T-helper 9 cell (primary cell): ENCODE measurements at places on chromosomes 3 and 15.

DNA sequence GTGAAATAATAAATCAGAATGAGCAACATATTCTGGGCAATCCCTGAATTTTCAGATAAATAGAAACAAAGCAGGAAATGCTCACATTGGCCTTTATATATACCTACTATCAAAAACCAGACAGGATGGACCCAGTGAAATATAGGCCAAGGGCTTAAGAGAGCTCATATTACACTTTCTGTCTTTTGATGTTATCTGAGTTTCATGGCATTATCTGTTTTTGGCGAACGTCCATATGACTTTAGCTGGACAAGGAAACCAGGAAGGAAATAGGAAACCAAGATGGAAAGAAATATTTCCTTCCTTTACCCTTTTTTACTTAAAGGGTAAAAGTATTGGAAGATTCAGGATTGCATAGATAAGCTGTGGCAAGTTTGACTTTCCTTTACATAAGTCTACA lies 274.8 kb downstream of the THSD4 start:
- DNase-seq = no peak

GRCh38 chr3:187085933-187086332 lies 53.4 kb downstream of the RPL39L start:
- no peak for DNase-seq

DNA sequence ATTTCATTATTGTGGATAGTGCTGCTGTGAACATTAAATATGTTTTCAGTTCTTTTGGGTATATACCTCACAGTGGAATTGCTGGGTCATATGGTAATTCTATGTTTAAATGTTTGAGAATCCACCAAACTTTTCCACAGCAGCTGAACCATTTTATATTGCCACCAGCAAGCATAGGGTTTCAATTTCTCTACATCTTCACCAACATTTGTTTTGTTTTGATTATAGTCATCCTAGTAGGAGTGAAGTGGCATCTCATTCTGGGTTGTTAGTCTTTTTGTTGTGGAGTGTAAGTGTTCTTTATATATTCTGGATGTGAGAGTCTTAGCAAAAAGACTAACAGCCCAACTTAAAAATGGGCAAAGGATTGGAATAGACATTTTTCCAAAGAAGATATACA lies 6.0 kb downstream of the RPUSD2 start:
- DNase-seq = no peak

- no peak for DNase-seq
These were observed 11.1 kb downstream of the ANKUB1 start for GRCh38 chr3:149781211-149781610.

DNA sequence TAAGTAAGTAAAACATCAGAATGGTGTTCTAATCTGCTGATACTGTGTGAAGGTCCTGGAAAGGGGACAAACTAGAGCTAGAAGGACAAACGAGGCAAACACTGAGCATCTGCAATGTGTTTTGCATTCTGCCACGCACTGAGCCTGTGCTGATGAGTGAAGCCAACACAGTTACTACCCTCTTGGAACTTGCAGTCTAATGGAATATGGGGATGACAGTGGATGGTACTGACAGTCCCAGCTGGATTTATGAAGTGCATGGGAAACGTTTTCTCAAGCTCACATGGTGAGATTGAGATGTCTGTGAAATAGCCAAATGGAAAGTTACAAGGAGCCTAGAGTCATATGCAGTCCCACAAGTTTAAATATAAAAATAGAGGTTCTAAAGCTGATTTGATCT lies 86.6 kb downstream of the FOXB1 start:
- no peak for DNase-seq
